ENCODE measurements at places on chromosomes 5 and 9.

- DNase-seq: no peak
These were observed 80.9 kb downstream of the EBF1 start for GRCh38 chr5:159018855-159019254.

DNA sequence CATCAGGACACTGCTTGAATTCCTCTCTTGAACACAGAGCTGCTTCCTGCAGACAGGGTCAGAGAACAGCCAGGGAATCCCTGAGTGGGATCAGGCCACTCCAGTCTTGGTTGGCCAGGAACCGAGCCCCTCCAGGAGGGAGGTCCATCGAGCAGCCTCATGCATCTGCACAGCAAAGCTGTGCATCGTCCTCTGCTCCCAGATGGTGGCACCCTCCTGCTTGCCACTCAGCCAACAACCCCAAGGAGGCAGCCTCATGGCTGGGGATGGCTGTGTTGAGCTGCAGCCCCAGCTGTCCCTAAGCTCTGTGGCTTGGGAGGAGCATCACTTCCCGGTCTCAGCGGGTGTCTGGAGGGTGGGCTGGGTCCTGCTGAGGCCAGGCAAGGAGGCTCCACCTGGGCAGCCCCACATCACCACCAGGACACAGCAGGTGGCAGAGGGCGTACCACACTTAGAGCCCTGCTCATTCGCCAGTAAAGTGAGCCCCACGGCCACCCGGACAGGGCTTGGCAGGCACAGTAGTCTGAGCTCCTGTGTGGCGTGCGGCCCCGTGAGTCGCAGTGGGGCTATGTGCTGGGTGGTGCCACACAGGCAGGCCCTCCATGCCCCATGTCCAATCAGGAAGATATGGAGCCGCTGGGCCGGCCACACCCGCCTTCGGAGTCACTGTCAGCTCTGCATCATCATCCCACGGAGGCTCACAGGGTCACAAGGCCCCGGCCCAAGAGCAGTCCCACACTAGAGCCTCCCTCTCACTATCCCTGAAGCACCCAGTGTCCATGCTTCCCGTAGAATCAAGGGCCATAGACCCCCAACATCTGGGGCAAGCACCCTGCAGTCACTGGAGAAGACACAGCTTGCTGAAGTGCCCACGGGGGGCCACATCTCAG, 11.9 kb downstream of the LPCAT1 start:
- DNase-seq: peak; percentile 20

DNA sequence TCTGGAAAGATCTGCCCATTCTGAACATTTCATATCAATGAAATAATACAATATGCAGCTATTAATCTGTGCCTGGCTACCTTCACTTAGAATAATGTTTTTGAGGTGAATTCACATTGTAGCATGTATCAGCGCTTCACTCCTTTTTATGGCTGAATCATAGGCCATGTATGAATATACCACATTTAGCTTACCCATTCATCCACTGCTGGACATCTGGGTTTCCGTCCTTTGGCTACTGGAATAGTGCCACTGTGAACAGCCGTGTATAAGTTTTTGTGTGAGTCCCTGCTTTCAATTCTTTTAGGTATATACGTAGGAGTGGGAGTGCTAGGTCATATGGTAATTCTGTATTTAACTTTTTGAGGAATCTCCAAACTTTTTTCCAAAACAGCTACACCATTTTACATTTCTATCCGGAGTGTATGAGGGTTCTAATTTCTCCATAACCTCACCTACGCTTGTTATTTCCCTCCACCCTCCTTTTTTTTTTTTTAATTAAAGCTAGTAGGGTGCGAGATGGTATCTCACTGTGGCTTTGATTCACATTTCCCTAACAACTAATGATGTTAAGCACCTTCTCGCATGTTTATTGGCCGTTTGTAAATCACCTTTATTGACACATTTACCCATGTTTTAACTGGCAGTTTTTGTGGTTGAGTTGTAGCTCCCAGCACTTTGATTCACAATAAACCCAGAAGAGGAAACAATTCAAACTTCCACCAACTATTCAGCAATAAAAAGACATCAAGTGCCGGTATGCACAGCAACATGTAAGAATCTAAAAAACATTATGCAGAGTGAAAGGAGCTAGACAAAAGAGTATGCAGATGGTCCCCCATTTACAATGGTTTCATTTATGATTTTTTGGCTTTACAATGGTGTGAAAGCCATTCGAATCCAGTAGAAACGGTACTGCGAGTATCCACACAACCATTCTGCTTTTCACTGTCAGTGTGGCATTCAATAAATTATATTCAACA, 8.1 kb downstream of the SEMA4D start:
- DNase-seq: peak; percentile 57

- DNase-seq: no peak
These were observed 200.4 kb downstream of the PCSK5 start for GRCh38 chr9:76090909-76091308.

DNA sequence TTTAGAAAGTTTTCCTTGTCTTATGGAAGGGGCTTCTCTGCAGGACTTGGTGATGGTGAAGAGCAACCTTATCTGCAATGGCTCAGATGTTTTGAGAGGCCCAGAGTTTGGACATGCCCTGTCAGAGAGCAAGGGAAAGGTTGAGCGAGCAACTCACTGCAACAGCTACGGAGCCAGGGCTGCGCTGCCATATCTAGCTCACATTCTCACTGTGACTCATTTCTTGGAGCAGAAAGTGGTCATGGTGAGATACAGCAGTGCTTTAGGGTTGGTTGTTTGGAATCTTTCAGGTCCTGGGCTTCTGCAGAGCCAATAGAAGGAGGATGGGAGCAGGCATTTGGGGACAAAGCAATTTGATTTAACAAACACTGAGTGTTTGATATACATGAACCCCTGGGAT, 12.3 kb downstream of the GLRA1 start:
- DNase-seq: no peak

GRCh38 chr9:111805830-111806241, 11.1 kb upstream of the SHOC1 start:
- no peak for DNase-seq

GRCh38 chr9:129482521-129483414, 138.1 kb downstream of the C9orf50 start:
- no peak for DNase-seq

- DNase-seq: peak; percentile 84
These were observed 16.7 kb upstream of the KIF27 start for GRCh38 chr9:83937861-83938455.

Data from hematopoietic multipotent progenitor cell (in vitro differentiated cells).